ENCODE measurements at places on chromosomes 12 and 14.

DNA sequence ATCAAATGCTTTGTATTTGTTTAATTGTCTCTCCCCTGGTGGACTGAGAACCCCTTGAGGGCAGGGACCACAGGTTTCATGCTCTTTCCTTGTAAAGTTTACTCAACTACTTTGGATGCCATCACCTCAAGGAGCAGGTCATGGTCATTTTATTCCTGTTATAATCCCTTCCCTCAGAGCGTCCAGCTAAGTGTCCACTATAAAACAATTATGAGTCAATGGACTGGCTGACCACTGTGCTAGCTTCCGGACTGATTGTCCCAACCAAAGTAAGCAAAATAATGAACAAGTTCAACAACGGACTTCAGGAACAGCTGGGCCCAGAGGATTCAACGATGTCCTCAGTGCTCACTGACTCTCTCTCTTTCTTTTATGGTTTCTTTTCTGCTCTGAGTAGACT, 18.2 kb downstream of the AK7 start:
- no peak for DNase-seq

DNA sequence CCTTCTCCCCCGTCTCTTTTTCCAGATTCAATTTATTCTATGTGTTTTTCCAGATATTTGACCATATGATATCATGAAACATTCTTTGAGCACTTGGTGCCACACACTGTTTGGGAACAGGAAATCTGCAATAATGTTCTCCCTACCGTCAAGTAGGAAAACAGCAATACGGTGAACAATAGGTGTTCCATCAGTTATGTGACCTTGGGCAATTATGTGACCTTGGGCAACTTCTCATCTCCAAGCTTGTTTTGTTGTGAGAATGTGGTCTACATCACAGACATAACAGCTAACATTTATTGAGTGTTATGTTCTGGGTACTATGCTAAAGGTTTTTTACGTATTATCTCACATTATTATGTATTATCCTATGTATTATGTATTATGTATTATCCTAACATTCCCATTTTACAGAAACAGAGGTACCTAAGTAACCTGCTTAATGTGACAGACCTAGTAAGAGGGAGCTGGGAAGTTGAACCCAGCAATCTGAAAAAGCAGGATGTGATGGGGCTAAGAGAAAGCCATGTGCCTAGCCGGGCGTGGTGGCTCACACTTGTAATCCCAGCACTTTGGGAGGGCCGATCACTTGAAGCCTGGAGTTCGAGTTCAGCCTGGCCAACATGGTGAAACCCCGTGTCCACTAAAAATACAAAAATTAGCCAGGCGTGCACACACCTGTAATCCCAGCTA, 1.2 kb upstream of the NEK9 start:
- no peak for DNase-seq

DNA sequence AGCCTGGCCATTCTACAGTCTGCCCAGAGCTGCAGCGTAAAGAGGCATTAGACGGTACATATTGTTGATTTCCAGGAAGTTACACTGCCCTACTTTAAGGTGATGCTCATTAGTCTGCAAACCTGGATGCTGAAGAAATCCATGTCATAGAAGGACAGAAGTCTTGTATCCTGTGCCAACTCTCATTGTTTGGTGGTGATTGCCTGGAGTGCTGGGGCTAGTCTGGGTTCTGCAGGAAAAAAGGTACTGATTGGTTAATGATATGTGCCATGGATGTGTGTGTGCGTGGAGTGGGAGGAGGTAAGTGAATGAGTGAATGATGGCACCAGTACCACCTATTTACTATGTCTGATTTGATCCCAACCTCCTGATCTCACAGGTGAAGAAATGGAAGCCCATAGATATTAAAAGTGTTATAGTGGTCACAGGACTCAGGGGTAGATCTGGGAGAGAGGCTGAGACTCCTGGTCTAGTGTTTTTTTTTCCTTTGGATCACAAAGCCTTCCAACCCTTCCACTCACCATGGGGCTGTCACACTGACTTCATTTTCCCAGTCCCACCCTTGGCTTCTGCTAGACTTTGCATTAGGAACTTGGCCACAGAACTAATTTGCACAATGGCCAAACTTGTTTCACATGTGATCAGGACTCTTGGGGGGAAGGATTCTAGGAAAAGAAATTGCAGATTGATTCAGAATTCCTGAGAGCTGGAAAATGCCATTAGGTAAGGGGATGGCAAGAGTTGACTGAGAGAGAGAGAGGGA, 96.1 kb downstream of the TMX1 start:
- no peak for DNase-seq

GRCh38 chr14:100755649-100756048, 29.0 kb downstream of the DLK1 start:
- no peak for DNase-seq

- no peak for DNase-seq
These were observed 8.7 kb downstream of the SYNE3 start for GRCh38 chr14:95507701-95508103.

- DNase-seq, result no peak
These were observed 13.8 kb downstream of the STON2 start for GRCh38 chr14:81386290-81386745.

DNA sequence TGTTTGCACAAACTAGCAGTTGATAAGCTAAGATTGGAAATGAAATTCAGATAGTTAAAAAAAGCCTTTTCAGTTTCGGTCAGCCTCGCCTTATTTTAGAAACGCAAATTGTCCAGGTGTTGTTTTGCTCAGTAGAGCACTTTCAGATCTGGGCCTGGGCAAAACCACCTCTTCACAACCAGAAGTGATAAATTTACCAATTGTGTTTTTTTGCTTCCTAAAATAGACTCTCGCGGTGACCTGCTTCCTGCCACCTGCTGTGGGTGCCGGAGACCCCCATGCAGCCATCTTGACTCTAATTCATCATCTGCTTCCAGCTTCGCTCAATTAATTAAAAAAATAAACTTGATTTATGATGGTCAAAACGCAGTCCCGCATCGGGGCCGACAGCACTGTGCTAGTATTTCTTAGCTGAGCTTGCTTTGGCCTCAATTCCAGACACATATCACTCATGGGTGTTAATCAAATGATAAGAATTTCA, 335.6 kb downstream of the TMEM121 start:
- no peak for DNase-seq

- DNase-seq, result no peak
These were observed 230.8 kb downstream of the FOXN3 start for GRCh38 chr14:89185919-89186855.
